Right cardiac atrium (tissue), 5 donors: ENCODE measurements at places on chromosomes 16 and 17. TPM values are rescaled to one million over a fixed set of nuclear protein-coding genes. Genes with fewer than 3 reads are reported as not detected.
A peak's percentile ranks its signal among the peaks of the same experiment; 100 is the strongest.

GRCh38 chr16:3882531-3882930, 2.0 kb upstream of the CREBBP start:
- DNase-seq, result no peak

DNA sequence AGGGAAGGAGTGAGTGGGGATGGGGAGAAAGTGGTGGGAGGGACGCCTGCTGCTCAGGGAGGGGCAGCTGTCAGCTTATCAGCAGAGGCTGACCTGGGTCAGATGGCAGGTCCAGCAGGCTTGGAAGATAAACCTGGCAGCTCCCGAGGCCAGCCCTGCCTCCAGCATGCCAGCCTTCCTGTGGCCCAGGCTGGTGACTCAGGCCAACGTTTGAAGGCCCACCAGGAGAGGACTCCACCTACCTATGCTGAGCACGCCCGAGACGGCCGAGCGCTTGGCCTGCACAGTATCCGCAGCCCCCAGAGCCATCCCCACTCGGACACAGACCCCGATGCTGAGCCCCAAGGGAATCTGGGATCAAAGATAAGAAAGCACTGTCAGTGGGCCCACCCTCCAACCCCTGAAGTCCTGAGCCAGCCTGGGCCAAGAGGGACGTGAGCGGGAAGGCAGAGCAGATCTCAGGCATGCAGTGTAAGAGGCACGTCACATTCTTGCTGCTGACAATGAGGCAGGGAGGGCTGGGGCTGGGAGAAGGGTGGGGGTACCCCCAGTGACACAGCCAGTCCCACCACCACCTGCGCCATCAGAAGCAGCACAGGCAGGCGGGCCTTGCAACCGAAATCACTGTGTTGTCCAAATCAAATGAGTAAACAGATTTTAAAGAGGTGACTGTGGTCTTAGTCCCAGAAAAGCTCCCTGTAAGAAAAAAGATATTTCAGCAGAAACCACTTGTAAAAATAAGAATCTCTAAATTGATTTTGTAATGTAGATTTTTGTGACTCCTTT, 12.4 kb downstream of the SLC47A2 start:
- DNase-seq, result peak; percentile 61

KRTAP9-4 gene
- total RNA-seq, result not detected

DNA sequence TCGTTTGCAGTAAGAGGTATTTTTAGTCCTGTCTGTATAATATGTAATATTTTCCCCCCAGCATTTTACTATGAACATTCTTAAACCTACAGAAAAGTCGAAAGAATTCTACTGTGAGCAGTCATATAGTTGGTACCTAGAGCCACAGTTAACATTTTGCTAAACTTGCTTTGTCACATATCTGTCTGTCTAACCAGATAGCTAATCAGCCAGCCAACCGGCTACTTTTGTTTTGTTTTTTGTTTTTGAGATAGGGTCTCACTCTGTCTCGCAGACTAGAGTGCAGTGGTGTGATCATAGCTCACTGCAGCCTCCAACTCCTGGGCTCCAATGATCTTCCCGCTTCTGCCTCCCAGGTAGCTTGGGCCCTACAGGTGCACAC, 73.3 kb downstream of the ABCC1 start:
- no peak for DNase-seq

GRCh38 chr17:64155751-64156544, 26.0 kb upstream of the ERN1 start:
- peak; percentile 76 for DNase-seq

SLC35G6 gene
- not detected for total RNA-seq

- DNase-seq, result peak; percentile 51
These were observed 5.4 kb downstream of the NDUFAF8 start for GRCh38 chr17:81244358-81245023.

DNA sequence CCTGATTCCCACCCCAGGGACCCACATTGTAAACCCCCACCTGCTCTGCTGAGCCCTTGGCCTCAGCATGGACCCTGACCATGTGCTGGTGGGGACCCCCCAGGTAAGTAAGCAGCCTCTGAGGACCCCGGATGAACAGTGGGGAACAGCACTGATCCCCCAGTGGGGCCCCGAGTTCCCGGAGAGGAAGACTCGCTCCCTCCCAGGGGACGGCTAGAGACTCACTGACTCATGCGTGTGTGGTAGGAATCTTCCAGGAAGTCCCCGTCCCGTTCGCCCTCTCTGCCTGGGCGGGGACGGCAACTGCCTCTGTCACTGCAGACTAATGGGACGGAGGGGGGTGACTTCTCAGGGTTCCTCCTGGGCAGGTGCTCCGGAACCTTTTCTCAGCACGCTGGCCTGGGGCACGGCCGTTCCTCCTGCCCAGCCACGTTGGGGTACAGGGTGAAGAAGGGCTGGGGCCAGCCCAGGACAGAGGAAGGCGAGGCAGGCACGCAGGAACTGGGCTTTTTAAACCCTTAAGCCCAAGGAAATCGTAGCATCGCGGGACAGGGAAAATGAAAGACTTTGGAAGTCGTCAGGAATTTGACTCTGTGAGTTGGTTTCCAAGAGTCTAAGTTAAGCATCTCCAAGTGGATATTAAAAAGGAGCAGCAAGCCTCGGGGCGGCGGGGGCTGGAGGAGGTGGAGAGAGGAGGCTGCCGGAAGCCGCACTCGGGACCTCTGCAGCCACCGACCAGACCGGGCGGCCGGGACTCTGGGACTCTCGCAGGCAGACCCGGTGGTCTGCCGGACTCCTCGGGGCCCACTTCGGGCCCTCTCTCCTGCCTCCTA, 178.7 kb downstream of the SEC14L1 start:
- peak; percentile 91 for DNase-seq

MYH8 gene
- total RNA-seq, result not detected

DNA sequence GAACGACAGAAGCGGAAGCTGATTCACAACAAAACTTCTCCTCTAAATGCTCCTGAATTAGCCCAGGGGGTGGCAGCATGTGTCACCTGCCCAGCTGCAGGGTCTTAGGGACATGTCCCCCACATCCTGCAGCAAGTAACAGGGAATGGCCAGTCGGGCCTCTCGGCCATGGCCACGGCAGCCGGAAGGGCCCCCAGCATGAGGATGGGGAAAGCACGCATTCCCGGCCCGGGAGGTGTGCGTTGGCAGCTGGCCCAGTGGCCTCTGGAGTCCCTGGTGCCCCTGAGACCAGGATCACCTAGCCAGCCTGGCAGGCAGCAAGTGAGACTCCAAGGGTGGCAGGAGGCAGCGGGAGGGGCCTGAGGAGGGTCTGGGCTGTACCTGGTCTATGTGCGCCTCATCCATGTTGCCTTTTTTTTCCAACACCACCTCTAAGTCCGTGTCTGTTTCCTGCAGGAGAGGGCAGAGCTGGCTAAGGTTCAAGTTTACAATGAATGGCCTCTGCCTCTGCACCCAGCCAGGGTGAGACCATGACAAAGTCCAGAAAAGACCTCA, 7.0 kb downstream of the KNOP1 start:
- no peak for DNase-seq

LUC7L3 gene
- 67.5 TPM for total RNA-seq

ADAT1 gene
- 20.8 TPM for total RNA-seq
